ENCODE measurements at places on chromosomes 12 and 14. TPM values are rescaled to one million over a fixed set of nuclear protein-coding genes. Genes with fewer than 3 reads are reported as not detected.

DNA sequence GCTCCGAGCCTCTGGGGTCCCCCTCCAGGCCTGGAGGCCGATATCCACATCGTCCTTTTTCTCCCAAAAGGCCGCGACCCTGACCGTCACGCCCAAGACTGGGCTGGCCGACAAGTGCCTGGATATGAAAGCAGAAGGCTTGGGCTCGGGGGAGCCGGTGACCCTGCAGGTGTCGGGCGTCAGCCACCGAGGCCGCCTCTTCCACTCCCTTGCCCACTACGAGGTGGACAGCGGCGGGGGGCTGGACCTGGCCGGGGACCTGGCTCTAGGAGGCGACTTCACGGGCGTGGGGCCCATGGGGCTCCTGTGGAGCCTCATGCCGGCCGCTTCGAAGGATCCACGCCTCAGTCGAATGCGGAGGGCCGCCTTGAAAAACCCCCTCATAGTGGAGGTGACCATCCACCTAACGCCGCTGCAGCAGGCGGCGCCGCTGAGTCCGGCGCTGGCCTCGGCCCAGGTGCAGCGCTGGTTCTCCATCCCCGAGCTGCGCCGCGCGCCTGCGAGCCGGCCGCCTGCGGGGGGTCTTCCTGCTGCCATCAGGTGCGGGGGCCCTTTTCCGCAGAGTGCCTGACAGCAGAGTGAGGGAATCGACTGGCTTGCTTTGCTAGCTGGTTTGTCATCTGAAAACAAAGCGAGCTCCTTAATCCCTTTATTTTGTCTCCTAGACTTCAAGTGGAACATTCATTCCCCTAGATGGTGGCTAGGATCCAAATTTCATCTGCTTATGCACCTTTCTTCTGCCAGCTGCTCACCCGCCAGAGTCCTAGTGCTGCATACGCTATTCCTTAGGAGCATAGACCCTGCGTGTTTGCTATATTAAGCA, 10.6 kb upstream of the DNAL1 start:
- no peak for DNase-seq

- no peak for DNase-seq
Observed at GRCh38 chr14:32980902-32981501, 42.3 kb downstream of the NPAS3 start.

CCDC175 gene
- total RNA-seq = not detected

IL22 gene
- total RNA-seq = not detected

PFKM gene
- total RNA-seq = 52.7 TPM
